Activated naive CD4-positive, alpha-beta T cell treated with anti-CD3 and anti-CD28 coated beads, Interleukin-2, amount 50 U/mL, for 72 hours (primary cell): ENCODE measurements at places on chromosomes 1 and 21. TPM values are rescaled to one million over a fixed set of nuclear protein-coding genes. Genes with fewer than 3 reads are reported as not detected.

- peak; percentile 59 for DNase-seq
Measured at GRCh38 chr1:119141020-119141424, 569 bp upstream of the WARS2 start.

DNA sequence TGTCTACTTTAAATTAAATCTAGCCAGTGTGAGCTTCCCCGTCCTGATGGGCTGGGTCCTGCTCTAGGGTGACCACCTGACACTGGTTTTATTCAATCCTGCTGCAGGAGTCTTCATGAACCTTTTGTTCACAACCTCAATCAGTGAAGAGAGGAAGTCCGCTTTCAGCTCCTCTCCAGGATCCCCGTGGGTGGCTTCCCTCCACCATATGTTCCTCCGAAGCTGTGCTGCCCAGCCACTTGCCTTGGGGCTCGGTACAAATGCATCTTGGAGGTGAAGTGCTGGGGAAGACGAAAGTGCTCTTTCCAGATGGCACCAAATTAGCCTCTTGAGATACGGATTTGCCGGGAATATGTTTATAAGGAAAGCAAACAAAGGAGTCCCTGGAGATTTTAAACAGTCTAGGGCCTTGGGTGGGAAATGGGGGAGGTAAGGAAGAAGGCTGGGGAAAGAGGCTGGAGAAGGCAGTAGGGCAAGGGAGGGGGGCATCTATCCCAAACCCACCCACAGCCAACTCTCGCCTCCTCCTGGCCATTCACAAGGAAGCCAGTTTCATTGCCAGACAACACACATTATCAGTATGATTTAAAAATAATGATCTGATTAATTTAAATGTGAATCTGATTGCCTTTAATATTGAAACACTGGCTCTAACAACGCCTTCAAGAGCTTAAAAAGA lies 430.8 kb downstream of the DISC1 start:
- no peak for DNase-seq

- no peak for DNase-seq
Measured at GRCh38 chr21:44887126-44887806, 13.8 kb upstream of the PTTG1IP start.

SLC6A17 gene
- 0.04 TPM for total RNA-seq
